ENCODE measurements at places on chromosomes 7 and 10. TPM values are rescaled to one million over a fixed set of nuclear protein-coding genes. Genes with fewer than 3 reads are reported as not detected.

DNA sequence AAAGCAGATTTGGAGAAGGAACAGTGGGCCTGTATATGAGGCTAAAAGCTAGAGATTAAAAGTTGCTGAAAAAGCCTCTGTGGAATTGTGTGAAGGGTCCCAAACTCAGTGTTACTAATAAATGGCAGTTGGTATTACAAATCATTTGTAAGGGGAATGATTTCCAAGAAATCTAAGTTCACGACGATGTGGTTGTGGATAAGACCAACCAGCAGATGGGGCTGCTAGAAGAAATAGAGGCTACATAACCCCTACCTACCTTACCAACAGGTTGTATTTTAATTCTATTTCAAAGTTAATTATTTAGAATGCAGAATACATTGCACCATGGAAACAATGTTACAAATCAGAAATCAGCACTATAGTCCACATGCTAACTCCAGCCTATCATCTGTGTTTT lies 377.1 kb downstream of the HPSE2 start:
- DNase-seq = no peak
- no peak overlapping the region for H3K27ac ChIP-seq
- no peaks in the 10 kb centered on the region for H3K27me3 ChIP-seq
- no peaks in the 10 kb centered on the region for H3K36me3 ChIP-seq
- no peaks in the 10 kb centered on the region for H3K4me1 ChIP-seq

Gene SDK1
- 3.8 TPM for total RNA-seq

Gene IFIT2
- total RNA-seq = 8.4 TPM

GRCh38 chr7:111607621-111608020 lies 45.3 kb upstream of the IMMP2L start:
- no peak overlapping the region for H3K4me3 ChIP-seq
- H3K4me1 ChIP-seq = no peaks in the 10 kb centered on the region
- DNase-seq = no peak
- no peak overlapping the region for H3K27ac ChIP-seq

- no peaks in the 10 kb centered on the region for H3K27me3 ChIP-seq
- H3K27ac ChIP-seq = no peak overlapping the region
- H3K4me1 ChIP-seq = no peaks in the 10 kb centered on the region
- DNase-seq = no peak
- H3K4me3 ChIP-seq = no peak overlapping the region
- H3K36me3 ChIP-seq = no peaks in the 10 kb centered on the region
Observed at GRCh38 chr7:41478187-41478586, 224.7 kb downstream of the INHBA start.

- peaks cover 41% of the 10 kb centered on the region for H3K27me3 ChIP-seq
- peak overlapping the region; percentile 7 for H3K4me3 ChIP-seq
- DNase-seq = no peak
Observed at GRCh38 chr7:26376175-26376917, 84.7 kb downstream of the SNX10 start.

Gene SKIDA1
- total RNA-seq = 0.26 TPM

DNA sequence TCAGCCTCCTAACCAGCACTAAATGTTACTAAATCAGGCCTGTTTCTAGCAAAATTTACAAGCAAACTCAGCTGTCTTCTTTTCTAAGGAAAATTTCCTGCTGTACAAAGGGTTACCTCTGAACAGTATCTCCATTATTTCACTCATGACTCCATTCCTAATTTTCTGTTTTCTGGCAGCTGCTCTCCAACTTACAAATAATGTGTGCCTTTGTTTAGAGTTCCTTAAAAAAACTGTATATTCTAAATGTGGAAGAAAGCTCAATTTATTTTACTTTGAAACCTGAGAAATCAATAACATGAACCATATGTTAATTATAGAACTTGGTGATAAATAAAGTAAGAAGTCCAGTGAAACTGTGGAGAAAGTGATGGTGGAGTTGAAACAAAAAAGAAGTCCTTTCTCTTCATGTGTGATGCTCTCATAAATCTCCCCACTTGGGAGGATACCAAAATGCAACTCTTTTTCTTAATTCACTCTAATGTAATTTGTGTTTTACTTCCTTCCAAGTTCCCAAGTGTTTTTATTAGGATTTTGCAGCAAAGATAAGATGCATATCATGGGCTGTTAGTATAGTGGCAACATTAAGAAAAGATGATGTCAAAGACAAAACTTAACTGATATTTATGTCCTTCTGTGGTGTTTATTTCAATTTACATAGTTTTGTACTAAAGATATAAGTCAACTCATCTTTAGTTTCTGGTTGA lies 74.8 kb downstream of the CDK6 start:
- H3K27me3 ChIP-seq = no peaks in the 10 kb centered on the region
- DNase-seq = no peak
- H3K36me3 ChIP-seq = no peaks in the 10 kb centered on the region
- H3K4me1 ChIP-seq = no peaks in the 10 kb centered on the region
- H3K27ac ChIP-seq = no peak overlapping the region

Gene RAMP3
- total RNA-seq = 11.9 TPM

DNA sequence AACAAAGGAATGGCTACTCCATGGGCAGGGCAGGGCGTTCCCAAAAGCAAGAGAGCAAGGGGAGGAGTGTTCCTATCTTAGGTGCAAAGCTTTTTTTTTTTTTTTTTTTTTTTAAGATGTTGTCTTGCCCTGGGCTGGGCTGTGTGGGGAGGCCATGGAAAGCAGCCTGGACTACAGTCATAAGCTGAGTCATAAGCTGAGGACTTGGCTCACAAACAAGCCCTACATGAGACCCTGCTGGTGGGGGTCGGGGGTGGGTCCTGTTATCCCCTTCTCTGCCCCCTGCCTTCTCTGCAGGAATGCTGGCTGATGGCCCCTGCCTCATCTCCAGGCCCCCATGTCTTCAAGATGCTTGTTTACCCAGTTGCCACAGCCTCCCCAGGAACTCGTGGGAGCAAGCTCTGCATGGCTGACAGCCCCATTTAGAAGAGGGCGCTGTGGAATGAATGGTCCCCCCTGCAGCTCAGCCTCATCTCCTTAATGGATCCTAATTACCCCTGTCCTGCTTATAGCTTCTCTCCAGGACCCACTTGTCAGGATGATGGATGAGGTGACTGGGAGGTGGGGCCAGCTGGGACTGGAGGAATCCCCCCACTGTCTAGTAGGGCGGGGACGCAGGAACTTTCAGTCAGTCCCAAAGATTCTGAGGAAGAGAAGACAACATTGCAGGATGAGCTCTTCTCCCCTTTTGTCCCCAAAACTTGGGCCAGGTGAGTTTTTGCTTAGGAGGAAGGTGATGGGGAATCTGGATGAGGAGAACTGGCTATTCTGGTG lies 340.8 kb upstream of the PODXL start:
- no peaks in the 10 kb centered on the region for H3K4me1 ChIP-seq
- no peaks in the 10 kb centered on the region for H3K27me3 ChIP-seq
- no peak overlapping the region for H3K4me3 ChIP-seq

DNA sequence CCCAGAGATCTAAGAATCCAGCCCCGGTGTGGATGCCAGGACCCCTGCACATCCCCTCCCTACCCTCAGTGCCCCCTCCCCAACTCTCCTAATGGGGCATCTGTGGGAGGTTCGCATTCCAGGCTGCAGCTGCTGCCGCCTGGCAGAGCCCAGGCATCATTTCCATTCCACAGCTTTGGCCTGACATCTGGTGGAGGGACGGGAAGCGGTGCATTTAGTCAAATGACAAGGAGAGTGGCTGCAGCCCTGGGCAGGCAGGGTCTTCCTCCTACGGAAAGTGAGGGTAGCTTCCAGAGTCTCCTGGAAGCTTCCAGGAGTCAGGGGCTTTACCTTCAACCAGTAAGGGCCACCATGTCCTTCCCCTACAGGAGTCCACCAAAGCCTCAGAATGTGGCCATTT lies 30.8 kb downstream of the PRLHR start:
- no peaks in the 10 kb centered on the region for H3K36me3 ChIP-seq
- H3K27ac ChIP-seq = no peak overlapping the region
- DNase-seq = no peak
- no peaks in the 10 kb centered on the region for H3K27me3 ChIP-seq
- no peak overlapping the region for H3K4me3 ChIP-seq

Gene ADARB2
- total RNA-seq = not detected

- DNase-seq = no peak
- H3K4me3 ChIP-seq = no peak overlapping the region
- no peaks in the 10 kb centered on the region for H3K4me1 ChIP-seq
- no peaks in the 10 kb centered on the region for H3K36me3 ChIP-seq
- H3K27me3 ChIP-seq = no peaks in the 10 kb centered on the region
Observed at GRCh38 chr10:510415-510881, 179.0 kb downstream of the DIP2C start.

Gene C10orf90
- total RNA-seq = 0.21 TPM

- H3K4me1 ChIP-seq = no peaks in the 10 kb centered on the region
- no peaks in the 10 kb centered on the region for H3K36me3 ChIP-seq
- H3K27ac ChIP-seq = no peak overlapping the region
Observed at GRCh38 chr10:75599875-75600648, 168.6 kb downstream of the LRMDA start.
